ENCODE measurements at places on chromosomes 1 and 21. TPM values are rescaled to one million over a fixed set of nuclear protein-coding genes. Genes with fewer than 3 reads are reported as not detected.

DNA sequence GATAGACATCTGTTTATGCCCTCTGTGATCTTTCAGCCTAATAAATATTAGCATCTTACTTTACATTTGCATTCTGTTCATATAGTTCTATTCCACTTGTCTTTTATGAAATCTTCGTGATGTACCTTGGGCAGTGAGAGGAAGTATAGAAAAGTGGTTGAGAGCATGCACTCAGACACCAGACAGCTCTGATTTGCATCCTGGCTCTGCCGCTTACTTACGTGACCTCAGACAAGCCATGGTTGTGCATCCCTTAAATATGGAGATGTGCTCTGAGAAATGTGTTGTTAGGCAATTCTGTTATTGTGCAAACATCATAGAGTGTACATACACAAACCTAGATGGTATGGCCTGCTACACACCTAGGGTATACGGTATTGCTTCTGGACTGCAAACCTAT, 22.9 kb downstream of the OVGP1 start:
- DNase-seq, result no peak

- DNase-seq, result no peak
Observed at GRCh38 chr1:62177621-62178020, 17.0 kb upstream of the L1TD1 start.

DNA sequence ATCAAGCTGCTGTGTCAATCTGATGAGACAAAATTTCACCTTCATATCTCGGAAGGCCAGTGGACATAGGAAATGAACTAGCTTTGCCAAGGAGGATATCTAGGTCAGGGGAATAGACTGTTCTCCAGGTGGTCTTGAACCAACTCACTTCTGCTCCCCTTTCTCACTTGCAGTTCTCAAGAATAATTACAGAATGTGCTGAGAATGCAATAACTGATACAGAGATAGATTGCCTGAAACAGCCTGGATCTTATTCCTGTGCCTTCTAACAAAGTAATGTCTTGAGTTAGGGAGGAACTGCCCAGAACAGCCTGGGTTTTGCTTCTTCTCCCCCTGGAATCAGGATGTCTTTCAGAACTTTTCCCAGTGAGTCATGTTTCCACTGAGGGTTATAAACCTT, 636.7 kb downstream of the KCNT2 start:
- DNase-seq, result no peak

- DNase-seq, result no peak
Observed at GRCh38 chr1:28974432-28974831, 60.1 kb downstream of the EPB41 start.

- DNase-seq, result no peak
Observed at GRCh38 chr1:175834597-175834996, 91.2 kb upstream of the TNR start.

DNA sequence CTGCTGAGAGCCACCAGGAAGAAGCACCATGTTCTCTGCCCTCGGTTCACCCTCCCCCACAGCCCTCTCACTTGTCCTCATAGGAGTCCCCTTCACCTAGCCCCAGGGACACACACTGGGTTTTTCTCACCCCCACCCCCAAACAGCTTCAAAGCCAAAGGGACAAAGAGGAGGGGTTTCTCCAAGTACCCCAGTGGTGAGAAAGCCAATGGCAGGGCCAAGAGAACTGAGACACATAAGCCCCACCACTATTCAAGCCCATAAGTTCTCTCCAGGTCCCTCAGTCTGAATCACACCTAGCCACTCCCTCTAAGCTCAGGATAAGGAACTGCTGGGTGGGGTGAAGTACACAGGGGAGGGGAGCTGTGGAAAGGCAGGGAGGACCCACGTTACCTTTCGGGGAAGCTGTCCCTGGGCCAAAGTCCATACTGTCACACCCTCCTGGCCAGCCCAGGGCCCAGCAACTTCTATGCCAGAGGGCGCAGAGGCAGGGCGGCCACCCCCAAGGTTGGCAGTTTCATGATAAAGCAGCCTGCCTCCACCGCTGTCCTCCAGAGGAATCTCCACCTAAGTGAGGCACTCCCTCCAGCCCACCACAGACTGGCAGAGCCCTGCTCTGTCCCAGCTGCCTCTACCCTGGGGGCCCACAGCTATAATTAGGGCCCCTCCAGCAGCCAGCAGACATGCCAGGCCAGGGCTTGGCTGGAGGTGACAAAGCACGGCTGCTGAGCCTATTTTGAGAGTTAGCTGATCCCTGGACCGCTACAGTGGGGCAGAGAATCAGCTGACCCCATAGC, 39.0 kb upstream of the PPP1R15B start:
- no peak for DNase-seq

- no peak for DNase-seq
Observed at GRCh38 chr1:172950528-172950927, 100.2 kb downstream of the TNFSF18 start.

DNA sequence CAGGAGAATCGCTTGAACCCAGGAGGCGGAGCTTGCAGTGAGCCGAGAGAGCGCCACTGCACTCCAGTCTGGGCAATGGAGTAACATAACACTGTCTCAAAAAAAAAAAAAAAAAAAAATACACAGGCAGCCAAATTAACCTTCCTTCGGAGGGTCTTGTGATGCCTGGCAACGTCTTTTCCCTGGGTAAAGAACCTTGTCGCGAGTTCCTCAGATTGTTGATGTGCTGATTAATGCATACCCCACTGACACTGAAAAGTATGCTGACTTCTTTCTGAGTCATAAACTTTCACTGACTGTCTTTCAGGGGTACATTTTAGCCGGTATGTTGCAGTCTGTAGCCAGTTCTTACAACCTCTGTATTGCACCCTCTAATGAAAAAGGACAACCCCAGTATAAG, 95.1 kb upstream of the SOD1 start:
- DNase-seq, result no peak

DNA sequence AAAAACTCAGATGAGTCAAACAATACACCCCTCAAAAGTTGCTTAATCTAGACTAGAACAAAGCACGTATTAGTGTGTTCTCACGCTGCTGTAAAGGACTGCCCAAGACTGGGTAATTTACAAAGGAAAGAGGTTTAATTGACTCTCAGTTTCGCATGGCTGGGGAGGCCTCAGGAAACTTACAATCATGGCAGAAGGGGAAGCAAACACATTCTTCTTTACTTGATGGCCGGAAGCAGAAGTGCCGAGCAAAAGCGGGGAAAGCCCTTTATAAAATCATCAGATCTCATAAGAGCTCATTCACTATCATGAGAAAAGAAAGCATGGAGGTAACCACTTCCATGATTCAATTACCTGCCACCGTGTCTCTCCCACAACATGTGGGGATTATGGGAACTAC, 10.1 kb downstream of the JAM2 start:
- no peak for DNase-seq

- DNase-seq, result no peak
Observed at GRCh38 chr1:206850401-206850800, 15.0 kb upstream of the IL20 start.

DNA sequence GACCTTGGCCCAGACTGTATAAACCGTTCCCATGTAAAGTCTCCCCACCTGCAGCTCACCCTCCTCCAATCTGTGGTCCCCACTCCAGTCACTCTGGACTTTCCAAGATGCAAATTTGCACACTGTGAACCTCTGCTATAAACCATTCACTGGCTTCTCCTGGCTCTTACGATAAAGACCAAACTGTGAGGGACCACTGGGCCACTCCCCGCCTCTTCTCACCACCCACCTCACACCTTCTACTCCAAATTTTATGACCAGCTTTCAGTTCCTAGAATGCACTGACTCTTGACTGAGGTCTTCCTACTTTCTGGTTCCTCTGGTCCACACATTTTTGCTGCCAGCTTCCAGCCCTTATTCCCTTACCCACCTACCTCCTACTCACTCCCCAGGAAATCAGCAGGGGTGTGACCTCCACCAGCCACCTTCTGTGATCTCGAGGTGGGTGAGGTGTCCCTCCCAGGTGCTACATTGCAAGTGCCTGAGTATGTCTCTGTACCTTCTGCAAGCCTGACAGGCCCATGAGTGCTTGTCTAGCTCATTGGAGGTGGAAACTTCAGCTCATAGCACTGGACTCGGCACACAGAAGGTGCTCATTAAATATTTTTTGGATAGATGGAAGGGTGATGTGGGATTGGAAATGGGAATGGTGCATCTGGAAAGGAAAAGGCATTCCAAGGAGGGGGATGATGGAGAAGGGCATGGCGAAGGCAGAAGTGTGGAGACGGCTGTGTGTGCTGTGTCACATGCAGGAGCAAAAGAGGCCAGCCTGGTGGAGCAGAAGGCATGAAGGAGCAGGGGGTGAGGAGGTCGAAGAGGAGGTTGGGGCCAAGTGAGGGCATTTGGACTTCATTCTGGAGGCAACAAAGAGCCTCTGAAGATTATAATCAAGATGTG, 15.6 kb upstream of the CSF1 start:
- no peak for DNase-seq

GRCh38 chr1:230215529-230215928, 148.5 kb downstream of the GALNT2 start:
- DNase-seq, result no peak

GRCh38 chr1:116733476-116734365, 20.5 kb upstream of the CD2 start:
- DNase-seq, result no peak

DNA sequence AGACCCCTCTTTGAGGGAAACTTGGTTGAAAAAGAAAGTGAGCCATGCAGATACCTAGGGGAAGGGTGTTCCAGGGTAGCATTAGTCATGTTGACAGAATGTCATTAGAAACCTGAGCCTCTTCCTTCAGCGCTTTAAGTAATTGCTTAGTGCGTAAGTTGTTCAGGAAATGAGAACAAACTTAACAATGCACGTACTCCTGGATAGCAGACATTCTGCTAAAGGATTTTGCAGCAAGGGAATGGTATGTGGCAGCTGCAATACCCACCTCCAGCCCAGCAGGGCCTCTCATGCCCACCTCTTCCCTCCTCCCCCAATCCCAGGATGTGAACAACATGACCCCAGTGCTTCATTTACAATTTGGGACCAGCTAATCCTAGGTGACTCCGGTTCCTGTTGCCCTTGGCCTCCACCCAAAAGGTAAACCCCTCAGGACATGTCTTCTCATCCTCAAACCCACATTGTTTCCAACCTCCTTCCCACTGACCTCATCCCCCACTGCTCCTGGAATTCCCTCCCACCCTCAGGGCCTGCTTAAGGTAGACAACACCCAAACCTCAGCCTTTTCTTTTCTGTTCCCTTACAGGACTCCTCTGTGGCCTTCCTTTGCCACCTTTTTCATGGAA, 98.0 kb upstream of the BCAR3 start:
- DNase-seq, result no peak

DNA sequence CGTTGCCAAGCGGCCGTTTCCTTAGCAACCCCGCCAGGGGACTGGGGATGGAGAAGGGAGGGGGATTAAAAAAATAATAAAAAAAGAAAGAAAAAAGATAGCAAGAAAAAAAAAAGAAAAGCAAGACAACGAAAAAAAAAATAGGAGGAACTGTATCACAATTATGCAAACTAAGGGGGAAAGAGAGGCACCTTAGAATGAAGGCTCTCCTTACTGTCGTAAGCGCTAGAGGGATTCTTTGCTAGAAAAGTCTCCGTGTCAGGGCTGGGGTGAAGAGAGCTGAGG, 625 bp upstream of the NEGR1 start:
- peak; percentile 55 for DNase-seq

DNA sequence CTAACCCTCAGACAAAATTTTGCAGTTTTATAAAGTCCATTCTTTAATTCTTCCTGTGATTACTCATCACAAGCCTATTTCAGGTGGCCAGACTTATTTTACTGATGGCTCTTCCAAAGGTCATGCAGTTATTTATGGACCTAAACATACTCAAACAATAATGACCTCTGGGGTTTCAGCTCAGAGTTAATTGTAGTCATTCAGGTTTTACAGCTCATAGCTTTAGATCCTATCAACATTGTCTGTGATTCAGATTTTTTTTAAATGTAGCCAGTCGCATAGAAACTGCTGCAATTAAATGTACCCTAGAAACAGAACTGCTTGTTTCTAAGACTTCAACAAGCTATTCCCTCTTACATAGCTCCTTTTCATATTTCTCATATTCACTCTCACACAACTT, 270.8 kb downstream of the COL11A1 start:
- no peak for DNase-seq

GRCh38 chr1:237911911-237912310, 21.2 kb upstream of the ZP4 start:
- no peak for DNase-seq

DNA sequence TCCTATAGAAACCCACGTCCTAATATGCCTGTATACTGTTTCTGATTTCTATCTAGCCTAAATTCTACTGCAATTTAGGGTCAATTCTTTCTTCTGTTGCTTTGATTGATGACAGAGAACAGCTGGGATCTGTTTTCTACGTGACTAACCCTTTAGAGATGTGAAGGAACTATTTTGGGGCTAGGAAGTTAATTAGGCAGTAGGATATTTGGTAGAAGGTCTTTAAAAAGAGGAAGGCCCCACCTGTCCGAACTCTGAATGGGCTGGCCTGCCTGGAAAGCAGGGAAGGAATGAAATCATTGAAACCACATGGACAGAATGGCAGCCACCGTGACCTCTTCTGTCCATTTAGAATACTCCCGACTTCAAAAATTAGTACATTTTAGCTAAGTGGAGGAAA, 21.0 kb downstream of the EIF2D start:
- no peak for DNase-seq

- DNase-seq, result no peak
Observed at GRCh38 chr1:22201023-22201422, 58.1 kb upstream of the WNT4 start.

- DNase-seq, result no peak
Observed at GRCh38 chr1:209063767-209064659, 519.5 kb upstream of the CAMK1G start.

GRCh38 chr1:116311193-116311592, 61.9 kb upstream of the ATP1A1 start:
- no peak for DNase-seq

GRCh38 chr1:12433323-12434053, 184.5 kb downstream of the DHRS3 start:
- peak; percentile 80 for DNase-seq

GRCh38 chr1:243731301-243731891, 118.6 kb downstream of the AKT3 start:
- no peak for DNase-seq

- no peak for DNase-seq
Observed at GRCh38 chr1:219798283-219799030, 129.9 kb downstream of the SLC30A10 start.

GRCh38 chr1:46492269-46492853, 2.7 kb downstream of the DMBX1 start:
- no peak for DNase-seq

GRCh38 chr1:22594396-22594795, 31.1 kb downstream of the EPHA8 start:
- no peak for DNase-seq

- no peak for DNase-seq
Observed at GRCh38 chr1:202270871-202271326, 70.8 kb downstream of the UBE2T start.

- no peak for DNase-seq
Observed at GRCh38 chr1:212536586-212536985, 72.0 kb upstream of the ATF3 start.

- DNase-seq, result no peak
Observed at GRCh38 chr1:18938707-18939070, 17.8 kb downstream of the IFFO2 start.

Gene CLCNKB
- polyA plus RNA-seq, result 37.0 TPM

Gene GSTM5
- polyA plus RNA-seq, result 58.9 TPM

Gene DENND2C
- 4.5 TPM for polyA plus RNA-seq

Gene CSF3R
- polyA plus RNA-seq, result 2.8 TPM

Gene MGST3
- polyA plus RNA-seq, result 125 TPM

Gene DAB1
- 0.94 TPM for polyA plus RNA-seq

Gene RPAP2
- polyA plus RNA-seq, result 30.4 TPM

Gene LAX1
- 0.11 TPM for polyA plus RNA-seq

Gene MYBPH
- 0.10 TPM for polyA plus RNA-seq

Gene L1TD1
- polyA plus RNA-seq, result 3.3 TPM

Gene RER1
- polyA plus RNA-seq, result 103 TPM

Gene TGFB2
- 10.0 TPM for polyA plus RNA-seq

Gene TSSK3
- 1.5 TPM for polyA plus RNA-seq

Gene XCL1
- not detected for polyA plus RNA-seq

Gene CD48
- 1.7 TPM for polyA plus RNA-seq

Gene TNNI3K
- polyA plus RNA-seq, result 1.1 TPM

All from left renal pelvis (tissue), 4 donors.